Hepatocyte (in vitro differentiated cells): ENCODE measurements at places on chromosomes 11 and 22.

DNA sequence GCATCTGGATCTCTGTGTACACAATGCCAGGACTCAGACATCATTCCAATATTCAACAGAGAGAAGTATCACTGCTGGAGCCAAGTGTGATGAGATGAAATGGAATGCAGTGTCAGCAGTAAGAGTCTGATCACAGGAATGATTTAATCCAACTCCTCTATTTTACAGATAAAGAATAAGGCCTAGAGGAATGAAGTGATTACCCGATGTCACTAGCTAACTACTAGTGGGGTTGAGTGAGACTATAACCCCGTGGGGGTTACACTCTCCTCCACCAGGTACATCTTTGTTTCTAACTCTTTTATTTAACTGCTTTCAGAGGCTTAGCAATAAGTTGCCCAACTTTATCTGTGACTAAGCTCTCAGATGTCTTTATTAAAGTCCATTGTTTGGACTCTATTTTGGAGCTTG is 94.2 kb upstream of the FAT3 start:
- no peak for DNase-seq

- no peak for DNase-seq
Measured at GRCh38 chr22:20738394-20739089, 35.4 kb upstream of the SERPIND1 start.

DNA sequence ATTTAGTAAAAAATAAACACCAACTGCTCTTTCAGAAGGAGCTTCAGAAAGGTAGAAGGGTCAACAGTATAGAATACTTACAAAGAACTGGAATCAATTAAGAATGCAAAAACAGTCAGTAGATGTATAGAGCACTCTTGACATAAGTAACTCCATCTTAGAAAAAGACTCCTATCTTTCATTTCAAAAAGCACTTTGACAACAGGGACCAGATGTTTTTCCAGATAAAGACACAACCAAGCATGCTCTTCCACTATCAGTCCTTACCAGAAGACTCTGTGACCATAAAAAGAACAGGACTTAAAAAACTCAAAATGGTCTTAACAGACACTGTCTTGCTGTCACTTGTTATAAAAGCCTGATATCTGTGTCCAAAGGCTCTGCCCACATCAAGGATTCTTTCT is 5.2 kb downstream of the SLC25A17 start:
- no peak for DNase-seq

GRCh38 chr11:102727890-102728289 is 3.1 kb upstream of the MMP8 start:
- DNase-seq = no peak

DNA sequence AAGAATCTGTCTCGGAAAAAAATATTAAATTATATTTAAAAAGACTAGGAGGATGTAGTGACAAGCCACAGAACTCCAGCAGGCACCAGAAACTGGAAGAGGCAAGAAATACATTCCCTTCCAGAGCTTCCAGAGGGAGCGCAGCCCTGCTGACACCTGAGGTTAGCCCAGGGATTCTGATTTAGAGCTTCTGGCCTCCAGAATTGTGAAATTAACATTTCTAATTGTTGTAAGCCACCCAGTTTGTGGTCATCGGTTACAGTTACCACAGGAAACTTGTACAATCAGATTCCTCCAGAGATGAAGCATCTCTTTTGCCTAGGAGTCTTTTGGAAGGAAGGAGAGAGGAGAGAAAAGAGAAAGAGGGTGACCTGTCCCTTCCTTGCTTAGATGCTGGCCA is 6.4 kb upstream of the UBASH3B start:
- no peak for DNase-seq

DNA sequence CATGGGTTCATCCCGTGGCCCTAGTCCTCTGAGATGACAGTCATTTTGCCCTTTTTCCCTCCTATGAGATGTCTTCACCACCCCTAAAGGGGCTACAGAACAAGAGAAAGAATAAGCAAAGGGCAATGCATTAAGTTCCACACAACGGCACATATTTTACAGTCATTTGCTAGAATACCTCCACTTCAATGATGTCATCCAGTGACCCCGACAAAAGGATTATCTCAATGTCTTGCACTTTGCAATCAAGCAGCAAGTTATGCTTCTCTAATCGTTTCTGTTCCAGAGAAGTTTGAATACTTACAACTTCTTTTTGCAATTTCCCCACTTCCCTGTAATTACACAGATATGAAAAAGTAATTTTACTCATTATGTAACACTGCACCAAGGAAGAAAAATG is 49.9 kb downstream of the FAM118A start:
- no peak for DNase-seq

- no peak for DNase-seq
Measured at GRCh38 chr11:10673501-10674062, 20.0 kb downstream of the IRAG1 start.

- DNase-seq = no peak
Measured at GRCh38 chr11:48150213-48150612, 66.4 kb upstream of the OR4B1 start.

GRCh38 chr11:62423012-62423411 is 4.2 kb downstream of the SCGB1A1 start:
- no peak for DNase-seq

GRCh38 chr22:35215993-35216392 is 41.3 kb upstream of the HMGXB4 start:
- DNase-seq = no peak

DNA sequence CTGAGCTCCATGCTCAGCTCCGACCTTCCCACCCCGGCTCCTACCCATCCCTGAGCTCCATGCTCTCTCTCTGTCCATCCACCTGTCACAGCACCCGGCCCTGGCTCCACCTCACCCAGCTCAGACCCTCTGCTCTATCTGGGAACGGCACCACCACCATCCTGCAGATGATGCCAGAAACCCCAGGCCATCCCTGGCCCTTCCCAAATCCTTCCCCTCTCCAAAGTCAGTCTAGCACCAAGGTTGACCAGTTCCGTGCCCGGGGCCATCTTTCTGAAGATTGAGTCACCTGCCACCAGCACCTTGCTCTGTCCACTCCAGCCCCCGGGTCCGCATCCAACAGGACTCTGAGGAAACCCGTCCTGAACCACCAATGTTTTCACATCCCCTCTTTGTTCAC is 969.6 kb downstream of the BRD1 start:
- no peak for DNase-seq

- no peak for DNase-seq
Measured at GRCh38 chr11:70539360-70540095, 141.2 kb downstream of the CTTN start.

GRCh38 chr22:37514526-37515051 is 4.6 kb downstream of the CARD10 start:
- DNase-seq = no peak

DNA sequence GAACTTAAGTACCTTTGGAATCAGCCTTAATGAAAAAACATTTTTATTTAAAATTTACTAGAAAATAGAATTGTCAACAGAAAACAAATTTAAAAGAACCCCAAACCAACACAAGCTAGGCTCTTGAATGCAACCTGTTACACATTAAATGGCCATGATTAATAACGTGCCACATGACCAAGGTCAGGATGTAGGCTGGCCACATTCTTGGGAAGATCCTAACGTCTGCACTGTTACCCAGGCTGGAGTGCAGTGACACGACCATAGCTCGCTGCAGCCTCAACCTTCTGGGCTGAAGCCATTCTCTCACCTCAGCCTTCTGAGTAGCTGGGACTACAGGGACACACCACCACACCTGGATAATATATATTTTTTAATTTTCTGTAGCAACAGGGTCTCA is 126.4 kb upstream of the APOA1 start:
- no peak for DNase-seq

- no peak for DNase-seq
Measured at GRCh38 chr22:48894064-48894671, 933.5 kb downstream of the BRD1 start.

DNA sequence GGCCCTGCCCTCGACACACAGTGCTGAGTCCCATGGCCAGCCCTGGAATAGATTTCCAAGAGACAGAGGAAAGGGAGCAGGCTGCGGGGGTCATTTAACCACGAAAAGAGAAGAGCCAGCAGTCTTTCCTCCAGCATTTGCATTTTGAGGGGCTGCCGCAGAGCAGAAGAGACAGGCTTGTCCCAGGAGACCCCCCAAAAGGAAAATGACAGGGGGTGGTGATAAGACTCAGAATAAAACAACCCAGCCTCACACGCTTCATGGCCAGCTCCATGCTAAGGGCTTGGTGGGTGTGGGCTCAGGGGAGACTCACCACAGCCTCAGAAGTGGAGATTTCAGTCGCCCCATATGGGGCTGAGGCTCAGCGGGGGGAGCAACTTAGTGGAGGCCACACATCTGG is 16.9 kb downstream of the TRIOBP start:
- no peak for DNase-seq

- no peak for DNase-seq
Measured at GRCh38 chr11:17397311-17398002, 9.0 kb upstream of the KCNJ11 start.

- DNase-seq = no peak
Measured at GRCh38 chr11:111540937-111541253, 375 bp downstream of the LAYN start.

DNA sequence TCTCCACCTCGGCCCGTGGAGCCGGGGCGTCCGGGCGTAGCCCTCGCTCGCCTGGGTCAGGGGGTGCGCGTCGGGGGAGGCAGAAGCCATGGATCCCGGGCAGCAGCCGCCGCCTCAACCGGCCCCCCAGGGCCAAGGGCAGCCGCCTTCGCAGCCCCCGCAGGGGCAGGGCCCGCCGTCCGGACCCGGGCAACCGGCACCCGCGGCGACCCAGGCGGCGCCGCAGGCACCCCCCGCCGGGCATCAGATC is 439 bp downstream of the YAP1 start:
- DNase-seq = no peak

- peak; percentile 77 for DNase-seq
Measured at GRCh38 chr22:26756675-26757293, 99.4 kb downstream of the MIAT start.

- peak; percentile 95 for DNase-seq
Measured at GRCh38 chr22:44684506-44685383, 17.3 kb upstream of the PRR5 start.

DNA sequence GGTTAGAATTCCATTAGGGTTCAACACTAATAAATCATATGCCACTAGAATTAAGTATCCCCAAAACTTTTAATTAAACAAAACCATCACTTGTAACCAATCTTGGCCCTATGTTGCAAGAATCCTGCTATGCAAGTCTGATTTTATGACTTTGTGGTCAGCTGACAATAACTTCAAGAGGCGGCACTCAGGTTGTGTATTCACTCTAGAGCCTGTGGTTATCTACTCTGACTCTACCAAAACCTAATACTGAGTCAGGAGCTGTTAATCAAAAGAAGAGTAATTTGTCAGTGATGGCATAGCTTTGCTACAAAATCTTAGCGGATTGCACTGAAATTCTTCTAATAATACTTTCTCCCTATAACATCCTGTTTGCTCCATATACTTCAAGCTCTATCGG is 253.7 kb downstream of the AASDHPPT start:
- no peak for DNase-seq

GRCh38 chr11:99320769-99321290 is 300.1 kb downstream of the CNTN5 start:
- DNase-seq = no peak

DNA sequence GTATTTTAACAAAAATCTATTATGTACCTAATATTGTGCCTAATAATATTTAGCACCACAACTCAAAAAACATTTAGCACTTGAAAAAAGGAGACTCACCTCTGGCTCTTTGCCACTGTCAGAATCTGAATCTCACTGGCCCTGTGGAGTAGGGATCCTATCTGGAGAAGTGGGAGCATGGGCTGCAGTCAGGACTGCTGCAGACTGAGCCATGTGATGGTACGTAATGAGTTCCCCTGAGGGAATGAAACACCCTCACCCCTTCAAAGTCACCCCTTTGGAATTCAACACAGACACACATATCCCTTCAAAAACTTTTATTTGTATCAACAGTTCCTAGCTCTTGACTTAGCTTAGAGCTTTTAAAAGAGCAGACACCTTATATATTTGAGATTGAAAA is 6.5 kb downstream of the PTPMT1 start:
- DNase-seq = no peak

DNA sequence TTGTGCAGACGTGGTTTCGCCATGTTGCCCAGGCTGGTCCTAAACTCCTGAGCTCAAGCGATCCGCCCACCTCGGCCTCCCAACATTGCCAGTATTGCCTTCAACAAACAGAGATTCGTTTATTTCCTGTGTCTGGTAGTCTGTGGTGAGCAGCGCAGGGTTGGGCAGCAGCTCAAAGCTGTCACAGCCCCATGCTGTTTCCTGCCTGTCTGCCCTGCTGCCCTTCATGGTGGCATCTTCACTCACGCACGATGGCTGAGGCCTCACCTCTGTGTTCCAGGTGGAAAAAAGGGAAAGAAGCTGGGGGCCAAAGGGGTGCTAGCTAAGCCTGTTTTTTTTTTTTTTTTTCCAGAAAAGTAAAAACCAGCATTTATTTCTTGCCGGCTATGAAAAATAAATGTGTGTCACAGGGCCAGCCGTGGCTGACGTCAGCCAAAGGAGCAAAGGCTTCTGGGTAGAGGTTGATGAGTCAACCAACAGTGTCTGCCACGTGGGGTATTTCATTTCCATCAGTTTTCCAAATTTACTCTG is 28.8 kb downstream of the TBC1D22A start:
- no peak for DNase-seq

DNA sequence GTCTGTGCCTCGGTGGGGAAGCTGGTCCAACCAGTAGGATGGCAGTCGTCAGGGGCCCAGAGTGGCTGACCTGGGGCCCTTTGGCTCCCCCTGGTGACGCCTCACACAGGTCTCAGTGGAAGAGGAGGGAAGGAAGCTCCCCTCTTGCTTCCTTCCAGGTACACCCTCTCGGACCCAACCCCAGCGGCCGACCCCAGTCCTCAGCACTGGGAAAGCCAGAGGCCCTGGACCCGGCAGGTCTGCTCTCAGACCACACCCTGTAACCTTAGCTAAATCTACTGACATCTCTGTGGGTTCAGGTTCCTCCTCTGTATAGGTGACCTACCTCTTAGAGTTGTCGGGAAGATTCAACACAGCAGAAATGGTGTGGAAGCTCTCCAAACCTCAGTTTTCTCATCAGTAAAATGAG is 3.4 kb upstream of the SCUBE1 start:
- DNase-seq = peak; percentile 76

DNA sequence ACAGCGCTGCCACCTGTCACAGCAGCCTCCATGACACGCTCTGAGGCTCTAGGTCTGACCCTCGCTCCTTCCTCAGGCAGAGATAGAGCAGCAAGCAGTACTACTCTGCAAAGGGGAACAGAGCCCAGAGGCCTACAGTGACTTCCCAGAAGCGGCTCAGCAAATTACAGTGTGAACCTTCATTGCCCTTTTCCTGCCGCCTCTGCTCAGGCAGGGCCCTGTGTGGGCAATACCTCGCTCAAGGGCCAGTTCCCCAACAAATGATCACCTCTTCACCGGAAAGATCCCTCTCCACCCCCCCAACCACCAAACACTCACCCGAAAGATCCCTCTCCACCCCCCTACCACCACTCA is 12.3 kb downstream of the KIAA0930 start:
- no peak for DNase-seq

GRCh38 chr11:9049959-9050358 is 41.4 kb downstream of the SCUBE2 start:
- no peak for DNase-seq
